T1000 (cell line): ENCODE measurements at places on chromosomes 7 and 10.

DNA sequence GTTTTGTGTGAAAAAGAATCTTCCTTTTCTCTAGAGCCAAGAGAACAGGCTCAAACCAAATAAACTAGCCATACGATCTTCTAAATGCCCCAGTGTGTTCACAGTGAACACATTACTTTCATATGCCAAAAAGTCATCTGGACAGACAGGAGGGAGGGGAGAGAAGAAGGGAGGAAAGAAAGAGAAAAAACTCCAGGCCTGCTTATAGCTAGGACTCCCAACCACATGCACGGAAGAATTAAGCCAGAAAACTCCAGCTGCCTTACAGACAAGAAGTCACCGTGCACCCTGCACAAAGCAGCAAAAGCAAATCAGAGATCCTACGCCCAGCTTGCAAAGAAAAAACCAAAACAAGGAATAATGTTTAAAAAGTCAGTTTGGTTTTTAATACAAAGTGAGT lies 34.3 kb downstream of the SNX8 start:
- DNase-seq: no peak

DNA sequence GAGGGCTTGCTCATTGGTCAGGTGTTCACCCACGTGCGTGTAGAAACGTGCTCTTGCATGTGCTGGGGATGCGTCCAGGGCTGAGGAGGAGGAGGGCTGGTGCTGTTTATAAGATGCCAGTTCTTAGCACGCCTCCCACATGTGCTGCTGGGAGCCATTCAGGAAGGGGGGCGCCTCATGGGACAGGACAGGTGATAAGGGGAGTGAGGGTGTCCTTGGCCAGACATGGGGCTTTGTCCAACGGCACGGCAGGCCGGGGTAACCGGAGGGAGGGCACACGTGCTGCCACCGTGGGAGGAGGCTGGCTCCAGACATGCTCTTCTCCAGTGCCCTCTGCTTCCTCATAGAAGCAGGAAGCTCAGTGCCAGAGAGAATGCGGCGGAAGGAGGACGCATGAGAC lies 150.0 kb downstream of the ZMYND11 start:
- DNase-seq: no peak

DNA sequence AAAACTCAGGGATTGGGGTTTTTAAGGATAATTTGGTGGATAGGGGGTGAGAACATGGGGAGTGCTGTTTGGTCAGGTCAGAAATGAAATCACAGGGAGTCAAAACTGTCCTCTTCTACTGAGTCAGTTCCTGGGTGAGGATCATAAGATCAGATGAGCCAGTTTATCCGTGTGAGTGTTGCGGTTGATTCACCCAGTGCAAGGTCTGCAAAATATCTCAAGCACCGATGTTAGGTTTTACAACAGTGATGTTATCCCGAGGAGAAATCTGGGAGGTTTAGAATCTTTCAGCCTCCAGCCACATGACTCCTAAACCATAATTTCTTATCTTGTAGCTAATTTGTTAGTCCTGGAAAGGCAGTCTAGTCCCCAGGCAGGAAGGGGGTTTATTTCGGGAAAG lies 31.7 kb upstream of the AGR2 start:
- no peak for DNase-seq

GRCh38 chr7:99422625-99423024 lies 13.9 kb downstream of the BUD31 start:
- no peak for DNase-seq

GRCh38 chr7:2663121-2663886 lies 24.7 kb upstream of the AMZ1 start:
- DNase-seq: no peak

DNA sequence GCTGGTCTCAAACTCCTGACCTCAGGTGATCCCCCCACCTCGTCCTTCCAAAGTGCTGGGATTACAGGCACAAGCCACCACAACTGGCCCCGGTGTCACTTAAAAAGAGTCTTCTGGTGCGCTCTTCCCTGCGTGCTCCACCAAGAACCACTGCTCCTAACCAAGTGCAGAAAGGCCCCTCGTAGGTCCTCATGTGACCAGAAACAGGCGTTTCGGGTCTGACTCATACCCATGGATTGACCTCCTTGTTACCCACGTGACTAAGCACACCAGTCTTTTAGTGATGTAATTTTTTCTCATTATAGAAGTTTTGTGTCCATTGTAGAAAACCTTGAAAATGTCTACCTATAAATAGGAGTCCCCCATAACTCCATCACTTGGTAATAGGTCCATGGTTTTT lies 13.9 kb downstream of the FKBP6 start:
- no peak for DNase-seq

DNA sequence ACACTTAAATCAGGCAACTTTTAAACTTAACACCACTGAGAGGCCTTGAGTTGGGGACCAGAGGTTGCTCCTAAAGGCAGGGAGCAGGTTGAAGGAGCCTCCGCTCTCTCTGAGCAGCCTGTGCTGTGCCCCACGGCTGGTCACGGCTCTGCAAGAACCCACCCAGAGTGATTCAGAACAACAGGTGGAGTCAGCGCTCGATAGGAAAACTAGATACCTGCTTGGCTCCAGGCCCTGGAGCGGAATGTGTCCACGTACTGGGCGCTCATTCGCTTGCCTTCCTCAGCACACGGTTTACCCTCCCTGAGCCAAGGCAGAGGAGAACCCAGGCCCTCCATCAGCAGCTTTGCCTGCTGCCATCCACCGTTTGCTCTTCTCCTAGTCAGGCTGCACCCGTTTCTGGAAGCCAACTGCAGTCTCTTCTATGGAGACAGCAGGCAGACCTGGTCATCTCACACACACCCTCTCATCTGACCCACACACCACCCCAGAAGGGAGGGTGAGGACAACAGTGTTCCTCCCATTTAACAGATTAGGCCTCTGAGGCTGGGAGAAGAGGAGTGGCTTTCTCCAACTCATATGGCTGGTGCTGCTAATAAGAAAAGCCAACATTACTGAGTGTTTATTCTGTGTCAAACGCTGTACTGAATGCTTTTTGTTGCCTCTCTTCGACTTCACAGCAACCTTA lies 37.6 kb upstream of the PDCD4 start:
- no peak for DNase-seq

- no peak for DNase-seq
Observed at GRCh38 chr7:115749924-115750323, 280.6 kb downstream of the TFEC start.

DNA sequence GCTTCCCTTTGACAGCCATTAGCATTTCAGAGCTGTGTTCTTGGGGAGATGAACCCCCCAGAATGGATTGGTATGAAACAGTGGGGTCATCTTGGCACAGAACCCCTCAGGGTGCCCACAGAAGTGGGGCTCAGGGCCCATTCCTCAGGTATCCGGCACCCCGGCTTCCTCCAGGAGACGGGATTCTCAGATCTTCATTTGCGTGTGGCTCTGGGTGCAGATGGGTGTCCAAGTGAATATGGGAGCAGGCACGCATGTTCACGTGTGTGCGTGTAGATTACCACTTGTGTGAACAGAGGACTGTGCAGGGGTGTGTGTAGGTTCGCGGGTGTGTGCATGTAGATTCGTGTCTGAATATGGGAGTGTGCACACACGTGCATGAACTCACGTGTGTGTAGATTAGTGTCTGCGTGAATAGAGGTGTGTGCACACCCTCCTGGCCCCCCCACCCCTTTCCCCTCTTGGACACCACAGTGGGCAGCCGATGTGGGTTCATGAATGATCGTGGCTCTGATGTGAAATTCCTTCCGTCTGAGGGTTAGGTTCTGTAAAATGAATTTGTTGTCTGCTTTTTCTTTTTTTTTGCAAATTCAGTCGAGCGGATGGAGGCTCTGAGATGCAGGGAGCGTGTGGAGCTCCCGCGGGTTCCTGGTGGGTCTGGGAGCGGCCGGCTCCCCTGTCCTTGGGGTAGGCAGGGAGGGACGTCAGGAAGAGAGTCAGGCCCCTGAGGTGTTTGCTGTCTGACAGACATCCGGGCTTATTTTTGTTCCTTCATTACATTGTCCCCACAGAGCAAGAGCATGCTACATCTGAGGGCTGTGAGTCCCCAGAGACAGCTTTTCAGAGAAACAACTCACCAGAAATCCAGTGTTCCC lies 7.4 kb downstream of the ELFN1 start:
- DNase-seq: no peak

- DNase-seq: no peak
Observed at GRCh38 chr10:102419269-102420180, 940 bp upstream of the PSD start.

GRCh38 chr10:50439806-50440205 lies 183.9 kb downstream of the SGMS1 start:
- DNase-seq: no peak

GRCh38 chr10:89384474-89385340 lies 6.9 kb downstream of the IFIT1B start:
- no peak for DNase-seq

DNA sequence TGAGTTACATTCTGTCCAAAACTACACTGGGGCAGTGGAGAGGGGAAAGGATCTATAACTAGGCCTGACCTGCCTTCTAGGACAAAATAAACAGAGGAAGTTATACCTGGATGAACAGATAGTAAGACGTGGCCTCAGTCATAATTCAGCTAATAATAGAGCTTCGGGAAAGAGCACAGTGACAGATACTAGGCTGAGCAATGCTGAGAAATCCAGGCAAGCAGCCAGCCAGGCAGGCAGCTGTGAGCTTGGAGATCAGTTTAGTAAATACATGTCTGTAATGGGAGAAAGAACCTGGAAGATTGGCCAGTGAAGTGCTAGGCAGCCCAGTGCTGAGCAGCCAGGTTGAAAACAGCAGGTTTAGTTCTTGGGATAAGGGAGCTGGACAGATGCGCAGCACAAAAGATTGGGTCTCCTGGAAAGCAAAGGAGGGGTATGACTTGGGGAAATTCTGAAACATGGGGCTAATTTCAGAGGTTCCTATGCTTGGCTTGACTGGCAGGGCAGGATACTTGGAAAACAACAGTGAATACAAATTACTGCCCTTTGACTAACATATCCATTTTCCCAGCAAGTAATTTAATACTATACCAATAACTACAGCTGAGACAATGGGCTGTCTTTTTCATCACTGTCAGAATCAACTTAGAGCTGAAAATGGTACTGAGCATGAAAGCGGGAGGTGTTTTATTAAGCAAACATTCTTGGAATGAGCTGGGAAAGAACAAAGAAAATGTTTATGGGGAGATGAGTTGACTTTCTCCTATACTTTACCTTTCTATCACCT lies 140.8 kb downstream of the DGKB start:
- DNase-seq: no peak

DNA sequence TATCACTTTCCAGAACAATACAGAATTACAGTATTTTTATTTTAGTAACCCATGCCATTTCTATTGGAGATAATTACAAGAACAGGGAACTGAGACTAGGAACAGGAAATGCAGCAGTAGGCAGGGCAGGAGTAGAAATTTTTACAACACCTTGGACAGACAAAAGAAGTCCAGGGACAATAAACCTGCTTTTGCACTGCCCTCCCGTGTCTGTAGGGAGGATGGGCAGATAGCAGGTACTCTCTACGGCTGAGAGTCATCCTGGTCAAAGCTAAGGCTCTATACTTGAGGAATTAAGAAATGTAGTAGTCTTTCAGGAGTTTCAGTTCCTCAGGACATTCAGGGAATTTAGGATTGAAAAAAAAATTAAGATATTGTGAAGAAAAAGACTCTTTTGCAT lies 63.4 kb downstream of the VAX1 start:
- DNase-seq: no peak

DNA sequence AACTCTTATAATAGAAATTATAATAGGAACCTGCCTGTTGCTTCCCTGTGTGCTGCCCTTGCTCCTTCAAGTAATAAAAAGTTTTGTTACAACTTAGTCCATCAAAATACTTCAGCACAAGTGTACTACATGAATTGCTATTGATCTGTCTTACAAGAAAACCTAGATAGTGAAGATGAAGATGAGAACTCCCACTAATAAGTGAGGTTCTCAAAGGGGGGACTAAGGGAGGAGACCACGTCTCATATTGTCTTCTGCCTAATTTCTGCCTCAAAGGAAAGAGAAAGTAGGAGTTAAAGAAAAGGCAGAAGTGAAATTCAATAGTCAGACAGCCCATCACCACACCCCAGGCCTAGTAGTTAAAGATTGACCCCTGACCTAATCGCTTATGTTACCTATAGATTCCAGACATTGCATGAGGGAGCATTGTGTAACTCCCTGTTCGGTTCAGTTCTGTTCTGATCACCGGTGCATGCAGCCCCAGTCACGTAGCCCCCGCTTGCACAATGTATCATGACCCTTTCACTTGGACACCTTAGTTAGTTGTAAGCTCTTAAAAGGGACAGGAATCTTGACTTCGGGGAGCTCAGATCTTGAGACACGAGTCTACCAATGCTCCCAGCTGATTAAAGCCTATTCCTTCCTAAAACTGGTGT lies 18.2 kb upstream of the CHST3 start:
- DNase-seq: no peak

- DNase-seq: no peak
Observed at GRCh38 chr10:23413629-23414089, 25.2 kb upstream of the OTUD1 start.

DNA sequence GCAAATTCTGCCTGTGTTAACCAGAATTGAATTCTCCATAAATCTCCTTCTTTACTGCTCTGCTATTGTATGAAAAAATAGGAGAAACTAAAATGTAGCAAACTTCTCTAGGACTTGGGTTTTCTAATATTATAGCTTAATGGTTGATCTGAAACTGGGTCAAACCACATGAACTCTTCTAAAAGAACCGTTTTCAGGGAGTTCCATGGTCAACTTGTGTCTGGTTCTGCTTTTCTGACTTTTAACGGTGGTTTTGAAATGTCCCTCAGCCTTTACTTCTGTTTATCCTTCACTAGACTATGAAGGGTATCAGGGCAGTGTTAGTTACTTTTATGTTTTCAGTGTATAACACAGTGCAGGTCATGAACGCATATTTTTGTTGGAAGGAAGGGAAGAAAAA lies 242.2 kb downstream of the TSPAN12 start:
- no peak for DNase-seq

GRCh38 chr10:77073663-77073960 lies 564.0 kb downstream of the KCNMA1 start:
- no peak for DNase-seq

DNA sequence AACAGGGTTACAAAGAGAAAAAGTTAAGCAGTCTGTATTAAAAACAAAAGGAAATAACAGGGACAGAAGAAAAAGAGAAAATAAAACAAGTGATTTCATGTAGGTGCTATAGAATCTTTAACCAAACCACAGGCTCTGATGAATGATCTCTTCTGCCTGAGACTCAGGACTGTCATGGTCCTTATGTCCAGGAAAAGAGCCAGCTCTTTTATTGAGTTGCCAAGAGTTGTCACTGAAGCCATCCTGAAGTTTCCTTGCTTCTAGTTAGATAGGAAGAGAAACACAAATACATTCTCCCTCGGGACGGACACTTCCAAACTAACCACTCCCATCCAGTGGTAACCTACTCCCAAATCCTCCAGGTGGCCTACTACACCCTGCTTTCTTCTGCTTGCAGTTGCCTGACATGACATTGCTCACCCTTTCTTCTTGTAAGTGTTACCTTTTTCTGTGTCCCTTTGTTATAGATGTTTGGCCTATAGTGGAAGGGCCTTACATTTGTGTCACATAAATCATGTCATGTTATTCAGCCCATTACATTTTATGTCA lies 346.7 kb downstream of the NRG3 start:
- no peak for DNase-seq

GRCh38 chr10:110650265-110650668 lies 6.1 kb downstream of the RBM20 start:
- DNase-seq: no peak
